NCI-H1417 treated with DMSO at 0.1 percent for 48 hours (cell line): ENCODE measurements at places on chromosomes 2 and 18.

DNA sequence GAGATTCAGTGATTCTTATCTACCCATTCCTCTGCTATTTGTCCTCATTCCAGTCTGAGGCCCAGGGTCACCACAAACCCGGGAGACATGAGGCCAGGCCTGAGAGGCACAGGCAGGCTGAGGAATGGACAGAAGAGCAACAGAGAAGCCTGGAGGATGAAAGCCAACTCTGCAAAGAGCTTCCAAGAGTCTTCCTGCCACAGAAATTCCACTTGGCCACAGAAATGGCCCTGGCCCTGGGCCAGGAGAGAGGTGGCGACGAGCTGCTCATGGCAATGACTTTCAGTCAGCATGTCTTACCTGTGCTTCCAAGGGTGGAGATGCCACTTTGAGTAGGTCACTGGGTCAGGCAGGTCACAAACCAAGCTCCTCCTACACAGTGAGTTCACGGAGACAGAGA is 155.3 kb upstream of the PKDCC start:
- no peak for DNase-seq

DNA sequence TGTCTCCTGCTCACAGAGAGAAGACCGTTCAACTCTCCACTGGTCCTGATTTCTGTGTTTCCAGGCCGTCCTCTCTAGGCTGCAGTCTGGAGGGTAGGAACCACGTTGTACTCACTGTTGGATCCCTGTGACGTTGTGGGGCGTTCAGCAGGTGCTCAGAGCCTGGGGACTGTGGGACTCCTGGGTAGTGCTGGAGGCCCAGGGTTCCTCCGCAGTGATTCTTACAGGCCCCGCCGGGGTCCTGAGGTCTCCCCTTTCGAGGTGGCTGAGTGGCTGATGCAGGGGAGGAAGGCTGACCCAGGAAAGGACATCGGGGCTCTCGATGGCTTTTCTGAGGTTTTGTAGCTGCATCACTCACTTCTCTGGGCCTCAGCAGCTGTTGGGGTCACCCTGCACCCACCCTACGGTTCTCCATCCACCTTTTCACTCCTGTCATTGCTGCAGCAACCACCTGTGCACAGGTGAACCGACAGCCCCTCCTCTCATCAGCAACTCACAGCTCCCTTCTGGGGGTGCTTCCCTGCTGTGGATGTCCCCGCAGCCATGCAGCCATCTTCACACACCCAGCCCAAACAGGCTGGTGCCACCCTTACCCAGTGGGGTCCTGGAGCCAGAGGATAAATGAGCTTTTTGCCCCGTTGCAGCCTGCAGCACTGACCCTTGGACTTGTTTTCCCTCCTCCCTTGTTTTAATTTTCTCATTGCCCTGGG is 169.6 kb upstream of the HDAC4 start:
- DNase-seq, result no peak

GRCh38 chr2:119645173-119645855 is 33.7 kb upstream of the TMEM177 start:
- DNase-seq, result no peak

DNA sequence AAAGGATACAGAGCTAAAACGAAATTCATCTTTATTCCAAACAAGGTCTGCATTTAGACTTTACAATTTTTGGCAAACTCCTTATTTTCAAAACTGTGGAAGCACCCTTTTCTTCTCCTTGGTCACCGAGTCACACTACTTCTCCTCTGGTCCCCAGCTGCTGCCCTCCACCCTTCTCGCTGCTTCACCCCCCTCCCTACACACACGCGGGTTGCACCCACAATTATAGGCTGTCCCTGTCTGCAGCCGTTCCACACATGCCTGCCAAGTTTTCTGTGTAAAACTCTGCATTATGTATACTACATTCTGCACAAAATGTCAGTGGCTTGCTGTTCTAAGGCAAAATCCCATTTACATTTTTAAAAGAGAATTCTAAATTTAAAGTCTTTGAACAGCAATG is 63.5 kb downstream of the PTPN2 start:
- no peak for DNase-seq

- DNase-seq, result no peak
These were observed 10.1 kb downstream of the SERPINB8 start for GRCh38 chr18:63980027-63980426.

DNA sequence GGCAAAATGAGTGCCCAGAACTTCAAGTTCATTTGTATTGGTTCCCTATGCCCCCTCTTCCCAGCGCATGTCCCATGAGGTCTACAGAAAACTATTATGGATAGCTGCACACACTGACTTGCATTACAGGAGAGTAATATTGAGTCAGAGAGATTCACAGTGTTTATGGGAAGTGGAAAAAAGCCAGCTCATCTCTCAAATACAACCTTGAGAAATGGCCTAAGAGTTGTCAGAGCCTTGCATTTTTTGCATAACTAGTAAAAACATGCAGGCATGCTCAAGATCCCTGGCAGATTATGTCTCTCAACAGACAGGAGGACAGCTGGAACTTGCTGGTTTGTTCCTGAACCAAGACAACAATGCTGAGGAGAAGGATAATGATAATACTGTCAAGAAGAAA is 1292.8 kb downstream of the DSC3 start:
- no peak for DNase-seq

GRCh38 chr2:216316743-216317142 is 55.5 kb downstream of the MARCHF4 start:
- no peak for DNase-seq

DNA sequence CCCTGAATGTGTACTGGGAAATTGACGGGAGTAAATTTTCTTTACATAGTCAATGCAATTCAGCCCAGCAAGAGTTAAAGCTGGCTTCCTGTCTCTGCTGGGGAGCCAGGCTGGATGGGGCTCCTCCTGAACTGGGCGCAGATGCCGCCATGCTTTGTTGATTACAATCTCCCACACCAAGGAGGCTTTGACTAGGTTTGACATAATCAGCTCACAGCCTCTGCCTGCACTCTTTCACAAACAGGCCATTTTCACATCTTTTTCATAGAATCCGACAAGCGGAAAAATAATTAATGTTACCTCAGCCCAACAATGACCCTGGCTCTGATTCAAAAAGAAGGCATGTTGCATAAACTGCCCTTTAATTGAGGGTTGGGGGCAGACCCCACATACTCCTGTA is 54.3 kb downstream of the FOXI3 start:
- DNase-seq, result no peak

GRCh38 chr18:28110924-28111323 is 66.0 kb downstream of the CDH2 start:
- DNase-seq, result no peak

DNA sequence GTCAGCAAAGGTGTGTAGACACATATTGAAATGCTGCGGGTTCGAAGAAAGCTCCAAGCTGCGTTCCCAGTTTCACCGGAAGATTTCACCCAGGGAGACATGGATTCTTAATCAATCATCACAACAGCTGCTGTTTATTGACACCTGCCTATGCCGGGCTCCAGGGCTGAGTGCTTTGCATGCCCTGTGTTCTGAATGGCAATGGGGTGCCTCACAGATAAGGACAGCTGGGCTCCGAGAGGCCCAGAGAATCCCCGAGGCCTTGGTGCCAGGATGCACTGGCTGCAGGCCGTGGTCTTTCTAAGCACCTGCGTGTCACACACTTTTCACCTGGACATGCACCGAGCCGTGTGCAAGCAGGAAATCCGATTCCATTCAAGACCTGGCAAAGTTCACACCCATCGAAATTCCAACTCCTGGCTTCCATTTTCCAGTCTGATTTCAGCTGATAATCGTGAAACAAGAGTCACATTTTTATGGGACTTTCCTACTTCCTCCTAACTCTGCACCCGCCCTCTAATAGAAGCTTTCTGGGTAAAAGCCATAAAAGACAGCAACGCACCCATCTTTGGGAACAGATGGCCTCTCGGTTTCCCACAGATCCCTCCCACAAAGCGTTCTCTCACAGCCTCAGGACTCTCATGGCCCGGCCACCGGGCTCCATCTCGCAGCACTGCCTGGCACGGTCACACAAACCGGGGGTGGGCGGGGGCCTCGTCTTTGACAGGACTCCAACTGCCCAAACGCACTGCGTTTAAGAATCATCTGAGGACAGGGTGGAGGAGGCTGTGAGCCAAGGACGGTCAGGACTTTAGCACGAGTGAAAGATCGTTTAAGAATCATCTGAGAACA is 245.6 kb upstream of the SALL3 start:
- no peak for DNase-seq

- no peak for DNase-seq
These were observed 140.3 kb upstream of the FOSL2 start for GRCh38 chr2:28252311-28252710.

DNA sequence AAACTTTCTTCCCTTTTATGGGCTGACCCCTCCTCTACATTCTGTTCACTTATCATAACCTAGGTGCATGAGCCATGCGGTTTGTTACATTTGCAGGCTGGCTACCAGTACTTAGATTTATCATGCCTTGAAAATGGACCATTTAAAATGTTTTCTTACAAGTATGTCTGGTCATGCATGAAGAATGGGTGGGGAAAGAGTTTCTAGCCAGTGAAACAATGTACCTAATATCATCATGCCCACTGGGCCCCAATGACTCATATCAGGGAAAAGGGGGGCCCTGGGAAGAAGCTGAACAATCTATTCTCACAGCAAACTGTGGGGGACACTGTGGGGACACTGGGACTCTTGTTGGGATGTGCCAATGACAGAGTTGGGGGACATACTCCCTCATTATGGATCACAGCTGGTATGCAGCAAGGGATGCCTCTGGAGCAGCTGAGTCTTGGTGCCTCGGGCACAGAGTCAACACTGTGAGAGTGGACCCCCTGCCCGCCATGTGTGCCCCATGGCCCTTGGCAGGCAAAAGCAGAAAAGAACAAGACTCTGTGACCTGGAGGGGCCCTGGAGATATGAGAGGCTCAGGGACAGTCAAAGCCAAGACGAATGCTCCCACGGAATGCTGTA is 156.3 kb downstream of the ZNF516 start:
- no peak for DNase-seq

DNA sequence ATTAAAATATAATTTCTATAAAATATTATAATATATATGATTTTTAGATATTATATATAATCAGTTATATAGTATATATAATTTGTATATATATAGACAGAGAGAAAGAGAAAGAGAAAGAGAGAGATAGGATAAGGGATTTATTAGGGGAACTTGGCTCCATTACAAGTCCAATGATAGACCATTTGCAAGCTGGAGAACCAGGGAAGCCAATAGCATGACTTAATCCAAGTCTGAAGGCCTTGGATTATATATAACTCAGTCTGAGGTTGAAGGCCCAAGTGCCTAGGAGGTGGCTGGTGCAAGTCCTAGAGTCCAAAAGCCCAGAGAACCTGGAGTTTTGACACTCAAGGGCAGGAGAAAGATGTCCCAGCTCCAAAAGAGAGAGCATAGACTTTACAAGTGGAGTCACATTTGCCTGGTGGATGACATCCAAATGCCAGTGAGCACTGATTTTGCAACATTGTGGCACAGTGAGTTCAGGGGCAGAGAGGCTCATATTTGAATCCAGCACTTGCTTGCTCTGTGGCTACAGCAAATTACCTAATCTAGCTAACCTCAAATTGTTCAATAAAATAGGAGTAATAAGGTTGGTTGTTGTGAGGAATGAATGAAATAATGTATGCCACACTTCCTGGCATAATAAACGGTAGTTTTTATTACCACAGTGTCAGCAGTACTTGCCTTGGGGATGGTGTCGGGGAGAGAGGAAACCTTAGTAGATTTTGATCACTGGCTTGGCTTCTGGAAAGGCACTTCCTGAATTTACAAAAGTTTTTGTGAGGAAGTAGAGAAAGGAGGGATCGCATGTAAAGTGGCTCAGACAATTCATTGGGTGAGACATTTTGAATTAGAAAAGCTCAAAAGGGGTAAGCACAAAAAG is 69.6 kb upstream of the CD28 start:
- no peak for DNase-seq

GRCh38 chr2:44786817-44787214 is 154.7 kb upstream of the SIX3 start:
- no peak for DNase-seq
